Calu3 (cell line): ENCODE measurements at places on chromosomes 16 and 17. TPM values are rescaled to one million over a fixed set of nuclear protein-coding genes. Genes with fewer than 3 reads are reported as not detected.

STAC2 gene
- total RNA-seq, result not detected in 2 replicates

- H3K27me3 ChIP-seq, result no peaks in the 10 kb centered on the region
- no peak overlapping the region for H3K4me3 ChIP-seq
- DNase-seq, result no peak
- H3K27ac ChIP-seq, result no peak overlapping the region
These were observed 8.9 kb upstream of the GALK1 start for GRCh38 chr17:75773808-75774470.

- H3K27ac ChIP-seq, result no peak overlapping the region
- no peaks in the 10 kb centered on the region for H3K27me3 ChIP-seq
- no peaks in the 10 kb centered on the region for H3K36me3 ChIP-seq
- DNase-seq, result no peak
These were observed 433.9 kb downstream of the KCNJ2 start for GRCh38 chr17:70603226-70603625.

GRCh38 chr16:72500545-72500944 is 328.6 kb upstream of the PMFBP1 start:
- DNase-seq, result no peak
- no peaks in the 10 kb centered on the region for H3K27me3 ChIP-seq
- no peaks in the 10 kb centered on the region for H3K4me1 ChIP-seq
- no peak overlapping the region for H3K4me3 ChIP-seq

DNA sequence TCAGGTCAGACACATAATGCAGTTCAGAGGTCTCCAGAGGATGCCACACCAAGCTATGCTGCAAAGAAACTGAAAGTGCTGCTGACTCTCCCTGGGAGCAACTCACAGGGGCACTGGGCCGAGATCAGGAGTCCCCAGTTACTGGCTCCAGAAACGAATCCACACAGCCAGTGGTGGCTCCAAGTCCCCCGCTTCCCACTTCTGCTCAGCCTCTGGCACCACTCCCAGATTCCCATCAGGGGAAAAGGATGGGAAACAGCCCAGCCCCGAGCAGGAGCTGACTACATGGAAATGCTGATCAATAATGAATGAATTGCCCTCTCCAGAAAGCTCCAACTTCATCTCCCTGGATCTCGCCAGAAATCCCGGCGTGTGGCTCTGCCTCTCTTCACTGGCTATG is 62.3 kb upstream of the CDH5 start:
- H3K27me3 ChIP-seq, result peaks cover 90% of the 10 kb centered on the region
- no peaks in the 10 kb centered on the region for H3K36me3 ChIP-seq
- no peak overlapping the region for H3K4me3 ChIP-seq
- no peak overlapping the region for H3K27ac ChIP-seq

DNA sequence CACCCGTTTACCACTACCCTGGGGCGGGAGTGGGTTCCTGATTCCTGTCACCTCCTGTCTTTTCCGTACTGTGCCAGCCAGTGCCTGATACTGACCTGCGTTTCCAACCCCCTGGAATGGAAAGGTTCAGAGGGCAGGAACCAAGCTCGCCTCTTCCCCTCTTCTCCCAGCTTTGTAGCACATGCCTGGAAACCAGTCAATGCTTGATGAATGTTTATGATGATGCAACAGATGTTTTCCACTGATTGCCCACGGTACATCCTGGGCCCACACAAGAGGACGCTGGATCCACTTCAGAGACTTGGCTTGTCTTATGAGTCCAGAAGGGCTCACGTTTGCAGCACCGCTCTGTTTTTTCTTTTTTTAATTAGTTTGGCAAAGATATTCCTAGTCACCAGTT is 262.0 kb downstream of the CPPED1 start:
- H3K4me1 ChIP-seq, result no peaks in the 10 kb centered on the region
- no peak overlapping the region for H3K4me3 ChIP-seq
- peaks cover 3% of the 10 kb centered on the region for H3K36me3 ChIP-seq
- DNase-seq, result no peak

APOH gene
- not detected in 2 replicates for total RNA-seq
